ENCODE measurements at places on chromosomes 3 and 15.
A peak's percentile ranks its signal among the peaks of the same experiment; 100 is the strongest.

DNA sequence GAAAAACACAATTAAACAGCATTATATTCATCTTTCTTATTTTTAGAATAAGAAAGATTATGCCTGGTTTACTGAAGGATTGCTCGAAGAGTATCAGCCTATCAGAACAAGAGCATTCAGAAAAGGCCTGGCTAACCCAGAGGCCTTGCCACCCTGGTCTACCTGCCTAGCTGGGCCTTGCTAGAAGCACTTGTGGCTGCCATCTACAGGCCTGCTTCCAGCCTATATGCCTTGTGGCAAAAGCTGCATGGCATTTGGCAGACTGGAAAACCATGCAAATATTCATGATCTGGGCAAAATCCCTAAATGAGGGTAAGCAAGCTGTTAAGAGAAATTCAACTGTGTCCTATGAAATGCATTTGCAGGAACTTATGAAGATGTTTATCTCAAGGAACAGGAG lies 9.3 kb upstream of the ATP13A4 start:
- no peak for DNase-seq

GRCh38 chr3:176650478-176650877 lies 546.8 kb downstream of the TBL1XR1 start:
- DNase-seq = no peak

DNA sequence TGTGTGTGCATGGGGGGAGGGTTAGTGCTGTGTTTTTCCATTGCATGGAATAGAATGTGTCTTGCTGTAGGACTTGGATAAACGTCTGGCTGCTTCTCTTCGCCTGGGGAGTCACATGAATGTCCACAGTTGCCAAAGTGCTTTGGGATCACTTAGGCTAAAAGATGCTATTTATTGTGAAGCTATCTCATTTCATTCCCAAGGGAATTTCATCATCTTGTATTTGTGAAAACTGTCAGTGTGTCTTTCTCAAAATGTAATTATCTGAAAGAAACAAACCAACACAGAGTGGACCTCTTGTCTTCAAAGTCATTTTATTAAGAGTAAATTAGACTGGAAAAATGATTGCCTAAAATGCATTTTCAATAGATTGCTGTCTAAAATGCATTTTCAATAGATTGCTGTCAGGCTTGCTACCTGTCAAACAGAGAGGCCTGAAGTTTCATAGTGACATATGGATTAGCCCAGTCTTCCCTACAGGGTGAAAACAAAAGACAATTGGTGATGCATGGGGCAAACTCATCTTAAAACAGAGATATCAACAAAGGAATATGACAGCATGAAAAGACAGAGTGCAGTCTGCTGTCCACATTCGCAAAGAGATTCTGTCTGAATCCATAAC lies 117.1 kb upstream of the GOLIM4 start:
- DNase-seq = no peak

DNA sequence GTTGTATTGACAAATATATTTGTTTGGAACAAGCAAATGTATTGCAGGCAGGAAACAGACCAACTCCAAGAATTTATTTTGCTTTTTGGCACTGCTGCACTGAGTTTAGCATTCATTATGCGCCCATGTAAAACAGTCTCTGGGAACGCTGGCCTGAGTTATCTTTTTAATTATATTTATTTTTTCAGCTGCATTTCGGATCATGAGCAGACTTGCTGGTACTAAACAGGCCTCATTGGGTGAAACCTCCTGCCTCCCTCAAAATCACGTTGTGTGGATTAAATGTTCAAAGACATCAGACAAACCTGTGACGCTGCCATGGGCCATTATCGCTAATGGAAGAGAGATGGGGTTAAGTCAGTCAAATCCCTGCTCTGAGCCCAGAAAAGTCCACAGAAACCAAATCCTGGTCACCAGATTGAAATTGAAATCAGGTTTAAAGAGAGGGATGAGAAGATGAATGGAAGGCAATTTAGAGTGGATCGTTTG lies 511.1 kb upstream of the PROK2 start:
- DNase-seq = no peak

DNA sequence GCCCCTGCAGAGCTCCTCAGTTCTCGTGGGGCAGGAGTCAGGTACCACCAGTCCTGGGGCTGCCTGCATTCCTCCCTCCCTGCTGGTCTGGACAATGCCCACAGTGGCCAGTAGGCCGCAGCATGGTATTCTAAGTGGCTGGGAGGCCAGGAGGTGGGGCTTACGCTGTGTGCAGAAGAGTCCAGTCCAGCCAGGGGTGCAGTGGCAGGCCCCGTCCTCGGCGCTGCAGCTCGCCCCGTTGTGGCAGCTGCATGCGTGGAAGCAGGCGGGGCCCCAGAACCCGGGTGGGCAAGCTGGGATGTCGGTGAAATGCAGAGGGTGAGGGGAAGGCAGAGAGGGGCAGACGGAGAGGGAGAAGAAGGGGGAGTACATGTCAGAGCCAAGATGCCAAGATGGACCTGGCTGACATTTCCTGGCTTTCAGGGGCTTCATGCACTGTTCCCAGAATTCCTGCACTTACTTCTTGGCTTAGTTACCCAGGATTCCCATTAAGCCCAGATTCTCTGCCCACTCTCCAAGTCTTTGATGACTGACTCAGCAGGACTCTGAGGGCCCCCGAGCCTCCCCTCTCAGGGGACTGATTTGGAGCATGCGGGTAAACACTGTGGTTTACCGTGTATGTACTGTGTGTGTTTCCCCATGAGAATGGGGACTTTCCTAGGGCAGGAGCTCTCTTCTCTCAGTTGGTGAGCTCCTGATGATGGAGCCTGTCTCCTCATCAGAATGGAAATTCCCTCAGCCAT lies 47.5 kb downstream of the RAB11A start:
- peak; percentile 82 for DNase-seq

DNA sequence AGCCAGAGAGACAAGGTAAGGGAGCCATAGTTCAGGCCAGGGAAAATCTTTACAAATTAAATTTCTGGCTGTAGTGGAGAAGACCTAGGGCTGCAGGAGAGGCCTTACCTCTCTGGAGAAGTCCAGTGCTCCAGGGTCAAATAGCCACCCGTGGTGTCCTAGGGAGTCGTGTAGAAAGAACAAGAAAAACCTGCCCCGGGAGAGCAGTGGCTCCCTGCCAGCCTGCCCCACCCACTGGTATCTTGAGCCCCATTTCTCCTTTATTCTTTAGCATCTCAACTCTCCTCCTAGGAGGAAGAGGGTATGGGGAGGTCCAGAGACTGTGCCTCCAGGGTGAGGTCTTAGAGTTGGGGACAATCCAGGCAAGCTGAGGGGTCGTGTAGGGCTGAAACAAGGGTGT lies 32.1 kb upstream of the NTRK3 start:
- DNase-seq = no peak

GRCh38 chr3:71973274-71974030 lies 188.5 kb upstream of the PROK2 start:
- DNase-seq = no peak

DNA sequence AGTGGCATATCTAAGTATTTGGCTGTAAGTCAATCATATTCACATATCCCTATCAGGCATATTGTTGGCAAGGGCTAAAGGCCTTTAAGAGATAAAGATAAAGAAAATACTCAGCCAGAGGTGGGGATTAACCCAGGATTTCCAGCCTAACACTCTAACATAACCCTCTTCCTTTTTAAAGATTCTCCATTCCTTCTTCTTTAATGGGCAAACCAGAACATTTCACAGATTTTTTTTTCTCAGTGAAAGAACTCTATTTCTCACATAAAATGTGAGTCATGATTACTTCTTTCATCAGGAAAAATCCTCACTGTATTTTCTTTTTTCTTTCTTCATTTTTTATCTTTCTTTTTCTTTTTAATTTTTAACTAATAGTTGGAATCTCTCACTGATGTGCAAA lies 200.4 kb downstream of the NR1D2 start:
- DNase-seq = no peak

GRCh38 chr15:63231206-63231605 lies 41.8 kb downstream of the RAB8B start:
- no peak for DNase-seq

DNA sequence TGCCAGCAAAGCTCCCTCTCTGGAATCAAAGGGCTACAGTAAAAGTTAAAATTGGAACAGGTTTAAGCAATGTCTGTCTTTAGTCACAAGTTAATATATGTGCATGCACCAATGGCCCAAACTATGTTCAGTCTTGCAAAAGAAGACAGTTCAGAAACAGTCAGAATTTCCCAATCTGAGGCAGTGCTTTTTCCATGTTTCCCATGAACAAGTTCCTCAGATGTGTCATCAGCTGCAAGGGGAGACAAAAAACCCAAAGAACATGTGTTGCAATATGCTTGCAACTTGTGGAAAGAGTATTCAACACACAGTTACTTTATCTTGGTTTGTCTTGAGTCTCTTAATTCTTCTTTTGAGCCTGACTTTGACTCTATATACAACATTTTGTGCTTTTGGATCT lies 148.4 kb downstream of the USP13 start:
- no peak for DNase-seq

- DNase-seq = no peak
Observed at GRCh38 chr3:99620976-99621375, 17.4 kb upstream of the COL8A1 start.

GRCh38 chr3:157128771-157129681 lies 30.9 kb downstream of the CCNL1 start:
- DNase-seq = no peak

GRCh38 chr15:51310064-51310463 lies 28.3 kb downstream of the CYP19A1 start:
- DNase-seq = no peak

GRCh38 chr15:75314552-75315290 lies 21.1 kb upstream of the COMMD4 start:
- DNase-seq = no peak

DNA sequence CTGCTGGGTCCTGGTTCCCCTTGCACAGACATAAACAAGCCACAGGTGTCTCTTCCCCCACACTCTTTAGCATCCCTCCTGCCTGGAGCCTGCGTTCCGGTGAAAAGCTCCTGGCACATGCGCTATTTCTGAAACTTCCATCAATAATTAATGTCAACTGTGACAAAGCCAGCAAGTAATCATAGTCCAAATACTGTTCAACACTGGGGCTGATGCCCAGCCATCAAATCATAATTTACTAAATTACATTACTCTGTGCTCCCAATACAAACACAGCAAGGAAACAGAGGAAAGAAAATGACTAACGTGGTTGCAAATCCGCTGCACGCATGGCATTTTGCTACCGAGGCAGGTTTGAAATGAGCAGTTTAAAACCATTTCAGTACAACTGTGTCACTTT lies 294.7 kb downstream of the ERC2 start:
- no peak for DNase-seq

DNA sequence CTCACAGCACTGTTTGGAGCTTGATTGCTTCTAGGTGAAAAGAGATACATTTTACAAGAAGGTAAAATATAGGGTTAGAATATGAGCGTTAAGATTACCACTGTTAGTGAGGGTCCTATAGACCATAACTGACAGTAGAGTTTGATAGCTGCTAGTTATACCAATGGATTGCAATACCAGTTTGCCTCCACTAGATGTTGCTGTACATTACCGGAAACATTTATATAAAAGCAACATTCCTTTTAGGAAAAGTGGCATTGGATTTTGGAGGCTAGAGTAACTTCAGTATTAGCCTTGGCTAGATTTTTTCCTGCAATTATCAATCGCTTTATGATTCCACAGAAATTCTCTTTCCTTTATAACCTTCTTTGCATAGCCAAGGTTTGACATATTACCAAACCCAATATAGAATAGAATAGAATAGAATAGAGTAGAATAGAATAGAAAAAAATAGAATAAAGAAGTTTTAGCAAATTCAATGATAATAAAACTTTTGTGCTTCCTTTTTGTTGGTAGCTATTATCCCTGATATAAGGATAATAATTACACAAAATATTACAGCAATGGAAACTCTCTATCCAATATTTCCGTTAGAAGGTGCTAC lies 1093.6 kb upstream of the ALCAM start:
- no peak for DNase-seq

Data from mesenteric fat pad (tissue), 1 donor.